Gastrocnemius medialis (tissue), 4 donors: ENCODE measurements at places on chromosomes 2 and 18. TPM values are rescaled to one million over a fixed set of nuclear protein-coding genes. Genes with fewer than 3 reads are reported as not detected.

Gene CPLX4
- total RNA-seq = not detected

Gene PTPRN
- not detected for total RNA-seq

Gene CASP10
- 3.6 TPM for total RNA-seq

Gene INHA
- total RNA-seq = 0.29 TPM

Gene STEAP3
- total RNA-seq = 10.3 TPM

Gene APCDD1
- total RNA-seq = 4.6 TPM

Gene DPP10
- not detected for total RNA-seq

Gene VWC2L
- not detected for total RNA-seq

Gene HOXD12
- total RNA-seq = not detected

Gene KDM3A
- 20.7 TPM for total RNA-seq

Gene HRH4
- not detected for total RNA-seq

Gene RFX8
- total RNA-seq = not detected

Gene SAG
- total RNA-seq = 0.10 TPM

Gene ABCA12
- not detected for total RNA-seq

Gene OSBPL1A
- total RNA-seq = 87.9 TPM

Gene CD8A
- 0.16 TPM for total RNA-seq

Gene HSPD1
- 84.8 TPM for total RNA-seq

Gene RGPD4
- total RNA-seq = not detected

Gene DNAH7
- total RNA-seq = 0.05 TPM

Gene ZEB2
- 27.6 TPM for total RNA-seq

Gene ITGA4
- total RNA-seq = not detected

Gene TFCP2L1
- total RNA-seq = 1.2 TPM

Gene GALR1
- not detected for total RNA-seq

Gene MERTK
- total RNA-seq = 3.6 TPM

Gene MC2R
- not detected for total RNA-seq

Gene CBLN2
- total RNA-seq = not detected

Gene FBLN7
- total RNA-seq = 0.49 TPM

Gene IL1F10
- not detected for total RNA-seq

Gene TMEM17
- total RNA-seq = 1.8 TPM

Gene SNTG2
- total RNA-seq = 0.55 TPM

Gene CCDC150
- total RNA-seq = 0.31 TPM

Gene IL36RN
- not detected for total RNA-seq

Gene MYOM1
- total RNA-seq = 265 TPM

Gene C2orf81
- total RNA-seq = not detected

Gene FARP2
- total RNA-seq = 12.8 TPM

Gene ATAD2B
- 7.3 TPM for total RNA-seq

Gene TWIST2
- 1.9 TPM for total RNA-seq

Gene HS1BP3
- 19.6 TPM for total RNA-seq
